ENCODE measurements at places on chromosomes 16 and 17.

GRCh38 chr16:74652249-74652648, 14.4 kb downstream of the RFWD3 start:
- no peak for DNase-seq

DNA sequence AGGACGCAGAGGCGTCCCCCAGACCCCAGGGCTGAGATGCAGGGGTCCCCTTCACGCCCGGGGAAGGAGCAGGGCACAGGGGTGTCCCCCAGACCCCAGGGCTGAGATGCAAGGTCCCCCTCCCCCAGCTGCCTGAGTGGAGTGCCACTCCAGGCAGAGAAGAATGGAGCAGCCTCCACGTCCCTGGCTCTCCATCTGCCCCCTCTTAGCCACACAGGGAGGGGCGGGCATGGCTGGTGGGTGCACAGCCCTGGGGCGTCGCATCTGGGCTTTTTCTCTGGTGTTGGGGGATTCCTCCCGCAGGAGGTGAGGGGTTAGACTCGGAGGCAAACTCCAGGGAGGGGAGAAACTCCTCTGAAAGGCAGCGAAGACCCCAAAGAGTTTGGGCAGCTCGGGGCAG, 17.5 kb downstream of the CIBAR2 start:
- DNase-seq: no peak

- no peak for DNase-seq
These were observed 1.6 kb downstream of the SPATA32 start for GRCh38 chr17:45260204-45260783.

- no peak for DNase-seq
These were observed 142.3 kb downstream of the RGS9 start for GRCh38 chr17:65279456-65279855.

All from urothelium cell line (cell line).